Activated T-helper 2 cell treated with anti-CD3 and anti-CD28 coated beads, Interferon-gamma antibody, Interleukin-2, Interleukin-4, amounts not matched to agents 10 μg/mL and 5 μg/mL and 100 μg/mL, durations not matched to agents 14 hours and 24 hours and 36 hours (primary cell): ENCODE measurements at places on chromosomes 1 and 21. TPM values are rescaled to one million over a fixed set of nuclear protein-coding genes. Genes with fewer than 3 reads are reported as not detected.

The RSPO1 gene
- total RNA-seq = not detected in 2 replicates

The GBP4 gene
- total RNA-seq = 13.9 and 14.3 TPM in 2 replicates

The HCN3 gene
- 4.8 and 5.4 TPM in 2 replicates for total RNA-seq

The COL8A2 gene
- total RNA-seq = not detected in 2 replicates

The DIRAS3 gene
- 0.21 and 0.32 TPM in 2 replicates for total RNA-seq

The MX2 gene
- total RNA-seq = 5.3 and 6.1 TPM in 2 replicates

The RPTN gene
- not detected in 2 replicates for total RNA-seq

The S100B gene
- not detected in 2 replicates for total RNA-seq

The LENEP gene
- 0.48 and 2.0 TPM in 2 replicates for total RNA-seq

The PLPP3 gene
- not detected in 2 replicates for total RNA-seq

The LCE1A gene
- total RNA-seq = not detected in 2 replicates

The KRTAP21-2 gene
- total RNA-seq = not detected in 2 replicates

The TTLL7 gene
- 0.84 and 1.4 TPM in 2 replicates for total RNA-seq

The TTC34 gene
- total RNA-seq = 0.94 and 1.1 TPM in 2 replicates

The AGMAT gene
- 30.1 and 32.5 TPM in 2 replicates for total RNA-seq

The LCA5L gene
- 0.32 TPM in 1 of 2 replicates, not detected in the other for total RNA-seq

The ZBTB8OS gene
- total RNA-seq = 48.0 and 49.8 TPM in 2 replicates

The DAB1 gene
- not detected in 2 replicates for total RNA-seq

The RXFP4 gene
- total RNA-seq = not detected in 2 replicates

The TFF2 gene
- total RNA-seq = not detected in 2 replicates

The MAP10 gene
- total RNA-seq = 3.0 and 3.2 TPM in 2 replicates

The CLIC6 gene
- 1.0 and 1.3 TPM in 2 replicates for total RNA-seq

The ATXN7L2 gene
- 11.9 and 12.9 TPM in 2 replicates for total RNA-seq

The NPHS2 gene
- not detected in 2 replicates for total RNA-seq

The TSPEAR gene
- total RNA-seq = not detected in 2 replicates

The TBX19 gene
- total RNA-seq = 6.5 and 7.6 TPM in 2 replicates

The CR1L gene
- total RNA-seq = not detected in 2 replicates

The TAS1R1 gene
- not detected in 2 replicates for total RNA-seq

The FCRL1 gene
- not detected in 2 replicates for total RNA-seq

The IL6R gene
- 1.6 and 2.2 TPM in 2 replicates for total RNA-seq

The SLC16A1 gene
- 75.8 and 77.1 TPM in 2 replicates for total RNA-seq

The CAMK2N1 gene
- total RNA-seq = 2.2 TPM in 2 replicates

The CD53 gene
- 161 and 165 TPM in 2 replicates for total RNA-seq

The PM20D1 gene
- 0.57 and 0.78 TPM in 2 replicates for total RNA-seq

The FCN3 gene
- not detected in 2 replicates for total RNA-seq

The LCE3D gene
- not detected in 2 replicates for total RNA-seq

The IGSF8 gene
- total RNA-seq = 34.1 and 35.0 TPM in 2 replicates

The DSCAM gene
- total RNA-seq = not detected in 2 replicates

The PBXIP1 gene
- total RNA-seq = 23.6 and 25.3 TPM in 2 replicates

The MSH4 gene
- total RNA-seq = 0.60 and 0.62 TPM in 2 replicates

The ARTN gene
- 0.21 and 0.39 TPM in 2 replicates for total RNA-seq

The FAM163A gene
- total RNA-seq = not detected in 2 replicates

The PLK3 gene
- total RNA-seq = 128 and 135 TPM in 2 replicates

The WNT2B gene
- 0.16 TPM in 1 of 2 replicates, not detected in the other for total RNA-seq

The RNU5D-1 gene
- not detected in 2 replicates for total RNA-seq

The MFN2 gene
- total RNA-seq = 67.9 and 69.5 TPM in 2 replicates

The EIF4G3 gene
- 64.2 and 66.0 TPM in 2 replicates for total RNA-seq

The UBL4B gene
- total RNA-seq = not detected in 2 replicates

The PCP4L1 gene
- total RNA-seq = not detected in 2 replicates
